ENCODE measurements at places on chromosomes 6 and 20.

DNA sequence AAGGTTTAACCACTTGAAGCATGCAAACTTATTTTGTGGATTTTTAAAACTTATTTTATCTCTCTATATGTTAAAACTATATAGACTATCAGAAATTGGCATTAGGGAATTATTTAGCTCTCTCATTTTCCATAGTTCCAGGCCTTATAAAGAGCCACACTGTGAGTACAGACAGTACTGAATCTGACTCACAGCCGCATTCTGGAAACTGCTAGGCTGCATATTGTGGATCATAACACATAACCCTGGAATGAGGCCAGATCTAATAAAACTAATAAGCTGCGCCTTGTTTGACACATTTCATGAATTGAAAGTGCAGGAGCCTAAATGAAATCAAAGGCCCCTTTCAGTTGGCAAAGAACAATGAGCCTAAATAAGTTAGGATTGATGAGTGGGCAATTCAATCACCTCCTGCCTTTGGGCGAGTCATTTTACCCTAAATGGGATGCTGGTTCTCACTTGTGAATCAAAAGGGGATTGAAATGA is 308.4 kb downstream of the PACRG start:
- no peak overlapping the region for H3K27ac ChIP-seq
- H3K36me3 ChIP-seq = no peaks in the 10 kb centered on the region
- no peaks in the 10 kb centered on the region for H3K4me1 ChIP-seq
- no peaks in the 10 kb centered on the region for H3K27me3 ChIP-seq

- peaks cover 46% of the 10 kb centered on the region for H3K27me3 ChIP-seq
- H3K4me3 ChIP-seq = no peak overlapping the region
- H3K27ac ChIP-seq = peak overlapping the region; percentile 68
- H3K36me3 ChIP-seq = peaks cover 21% of the 10 kb centered on the region
Measured at GRCh38 chr20:63858393-63859165, 2.7 kb upstream of the ABHD16B start.

GRCh38 chr20:41133709-41134361 is 3.5 kb upstream of the PLCG1 start:
- no peak overlapping the region for H3K27ac ChIP-seq
- no peak for ATAC-seq
- no peak overlapping the region for H3K4me3 ChIP-seq
- H3K27me3 ChIP-seq = no peaks in the 10 kb centered on the region

DNA sequence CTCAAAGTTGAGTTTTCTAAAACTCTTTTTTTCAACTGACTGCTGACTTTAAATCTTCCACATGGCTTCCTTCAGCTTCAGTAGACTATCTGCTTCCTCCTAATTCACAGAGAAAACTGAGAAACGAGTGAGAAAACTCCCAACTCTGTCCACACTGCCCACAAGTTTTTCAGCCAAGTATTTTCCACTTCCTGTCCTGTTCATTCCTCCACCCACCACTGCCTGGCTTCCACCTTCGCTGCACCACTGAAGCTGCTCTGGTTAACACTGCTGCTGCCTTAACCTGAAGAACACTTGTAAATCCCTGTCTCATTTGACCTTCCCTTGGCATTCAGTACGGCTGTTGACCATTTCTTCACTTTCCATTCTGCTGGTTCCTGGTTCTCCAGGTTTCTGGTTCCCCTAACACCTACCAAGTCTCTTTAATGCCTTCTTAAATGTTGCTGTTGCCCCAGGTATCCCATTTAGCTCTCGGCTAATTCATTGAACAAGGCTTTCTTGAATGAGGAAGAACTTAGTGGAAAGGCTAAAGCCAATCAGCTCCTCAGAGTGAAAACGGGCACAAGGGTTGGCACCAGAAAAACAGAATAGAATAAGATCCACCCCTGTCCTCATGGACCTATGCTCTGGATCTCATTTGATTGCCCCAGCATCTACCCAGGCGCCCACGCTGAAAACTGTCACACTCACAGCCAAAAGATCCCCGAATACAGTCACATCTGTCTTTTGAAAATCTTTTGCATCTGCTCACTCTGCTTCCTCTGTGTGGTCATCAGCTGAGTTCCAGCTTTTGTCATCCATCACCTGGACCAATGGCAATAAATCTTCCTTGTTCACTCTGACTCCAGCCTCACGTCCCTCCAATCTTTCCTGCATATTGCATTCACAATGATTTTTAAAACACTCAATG is 104.4 kb upstream of the TAB2 start:
- H3K27ac ChIP-seq = peak overlapping the region; percentile 2
- H3K4me1 ChIP-seq = peaks cover 36% of the 10 kb centered on the region
- H3K4me3 ChIP-seq = no peak overlapping the region
- no peak for ATAC-seq

DNA sequence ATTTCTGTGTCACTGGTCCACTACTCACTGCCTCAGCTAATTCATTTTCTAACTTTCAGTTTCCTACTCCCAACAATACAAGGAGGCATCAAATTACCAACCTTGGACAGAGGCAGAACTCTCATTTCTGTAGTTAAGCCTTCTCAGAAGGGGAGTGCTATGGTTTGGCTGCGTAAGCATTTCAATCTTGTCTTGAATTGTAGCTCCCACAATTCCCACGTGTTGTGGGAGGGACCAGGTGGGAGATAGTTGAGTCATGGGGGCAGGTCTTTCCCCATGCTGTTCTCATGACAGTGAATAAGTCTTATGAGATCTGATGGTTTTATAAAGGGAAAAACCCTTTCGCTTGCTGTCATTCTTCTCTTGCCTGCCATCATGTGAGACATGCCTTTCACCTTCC is 22.9 kb downstream of the HLA-DRA start:
- peaks cover 44% of the 10 kb centered on the region for H3K27me3 ChIP-seq
- H3K27ac ChIP-seq = no peak overlapping the region
- H3K4me1 ChIP-seq = no peaks in the 10 kb centered on the region
- no peak for ATAC-seq
- no peak overlapping the region for H3K4me3 ChIP-seq
- no peaks in the 10 kb centered on the region for H3K36me3 ChIP-seq

GRCh38 chr6:20877008-20877937 is 343.0 kb downstream of the CDKAL1 start:
- no peaks in the 10 kb centered on the region for H3K27me3 ChIP-seq
- H3K27ac ChIP-seq = no peak overlapping the region
- peak; percentile 83 for ATAC-seq
- no peaks in the 10 kb centered on the region for H3K36me3 ChIP-seq
- H3K4me1 ChIP-seq = no peaks in the 10 kb centered on the region

- no peak overlapping the region for H3K4me3 ChIP-seq
- no peaks in the 10 kb centered on the region for H3K27me3 ChIP-seq
- no peaks in the 10 kb centered on the region for H3K4me1 ChIP-seq
- H3K36me3 ChIP-seq = no peaks in the 10 kb centered on the region
- no peak overlapping the region for H3K27ac ChIP-seq
Measured at GRCh38 chr20:57884956-57885355, 175.1 kb upstream of the PMEPA1 start.

Measured in gastroesophageal sphincter (tissue), 4 donors.